ENCODE measurements at places on chromosomes 16 and 17.
A peak's percentile ranks its signal among the peaks of the same experiment; 100 is the strongest.

DNA sequence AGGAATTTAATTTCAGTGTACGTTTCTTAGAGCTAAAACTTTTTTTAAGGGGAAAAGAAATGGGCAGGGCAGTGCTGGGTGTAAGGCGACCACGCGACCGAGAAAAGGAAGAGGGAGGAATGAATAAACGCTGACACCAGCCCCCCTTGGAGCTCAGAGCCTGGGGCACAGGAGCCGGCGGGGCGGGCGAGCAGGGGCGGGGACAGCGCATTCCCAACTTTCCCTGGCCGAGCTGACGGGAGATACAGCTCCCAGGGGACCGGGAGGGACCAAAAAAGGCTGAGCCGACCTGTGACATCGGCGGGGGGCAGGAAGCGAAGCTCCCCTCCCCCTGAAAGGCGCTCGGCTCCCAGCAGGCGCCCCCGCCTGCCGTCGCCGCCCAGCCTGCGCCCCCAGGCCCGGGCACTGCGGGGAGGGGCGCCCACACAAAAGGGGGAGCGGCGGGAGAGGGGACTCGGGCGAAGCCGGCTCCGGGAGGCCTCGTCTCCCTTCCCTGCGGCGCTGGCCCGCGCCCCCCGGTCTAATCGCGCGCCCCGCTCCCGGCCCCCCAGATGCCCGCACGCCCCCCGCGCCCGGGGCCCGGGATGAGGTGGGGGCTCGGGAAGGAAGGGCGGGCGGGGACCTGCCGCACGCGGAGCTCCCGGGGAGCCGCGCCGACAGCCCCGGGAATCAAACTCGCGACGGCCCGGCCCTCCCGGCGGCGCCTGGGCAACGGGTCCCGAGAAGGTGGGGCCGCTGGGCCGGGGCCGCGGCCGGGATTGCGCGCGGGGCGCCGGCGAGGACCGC is 622 bp downstream of the CUEDC1 start:
- peak; percentile 42 for DNase-seq

DNA sequence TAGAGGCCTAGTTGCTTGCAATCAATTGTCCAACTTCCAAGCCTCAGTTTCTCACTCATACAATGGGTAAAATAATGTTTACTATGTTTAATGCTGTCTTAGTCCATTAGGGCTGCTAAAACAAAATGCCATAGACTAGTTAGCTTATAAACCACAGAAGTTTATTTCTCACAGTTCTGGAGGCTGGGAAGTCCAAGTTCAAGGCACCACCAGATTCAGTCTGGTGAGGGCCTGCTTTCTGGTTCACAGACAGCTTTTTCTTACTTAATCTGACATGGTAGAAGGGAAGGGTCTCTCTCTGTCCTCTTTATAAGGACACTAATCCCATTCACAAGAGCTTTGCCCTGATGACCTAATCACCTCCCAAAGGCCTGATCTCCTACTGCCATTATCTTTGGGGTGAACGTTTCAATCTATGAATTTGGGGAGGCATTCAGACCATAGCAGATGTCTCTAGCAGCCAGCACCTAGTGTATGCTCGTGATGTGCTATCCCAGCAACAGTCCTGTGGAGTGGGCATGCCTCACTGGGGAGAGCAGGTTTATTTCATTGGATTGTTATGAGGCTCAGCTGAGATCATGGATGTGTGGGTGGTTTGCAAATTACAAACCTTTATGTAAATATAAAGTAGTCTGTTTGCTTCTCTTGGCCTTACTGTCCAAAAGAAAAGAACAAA is 25.2 kb downstream of the YPEL2 start:
- DNase-seq, result peak; percentile 71

- no peak for DNase-seq
These were observed 5.0 kb upstream of the PVALEF start for GRCh38 chr17:81160306-81160705.

DNA sequence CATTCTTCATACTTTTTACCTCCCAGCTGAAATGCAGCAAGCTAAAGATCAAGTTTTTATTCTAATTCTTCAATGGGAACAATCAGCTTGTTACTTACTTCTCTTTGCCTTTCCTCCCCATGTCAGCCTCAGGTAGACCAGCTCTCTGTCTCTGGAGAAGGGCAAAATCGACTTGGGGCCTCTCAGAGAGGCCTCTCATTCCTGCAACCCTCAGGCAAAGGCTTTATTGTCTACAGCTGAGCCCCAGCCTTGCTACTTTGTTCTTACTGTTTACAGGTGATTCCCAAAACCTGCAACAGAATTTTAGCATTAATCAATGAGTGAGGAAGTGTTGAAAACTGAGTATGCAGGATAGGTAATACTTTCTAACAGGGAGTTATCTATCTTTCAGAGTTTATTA is 148.6 kb downstream of the KIF2B start:
- DNase-seq, result no peak

- DNase-seq, result no peak
These were observed 46.0 kb upstream of the NF1 start for GRCh38 chr17:31048780-31049179.

DNA sequence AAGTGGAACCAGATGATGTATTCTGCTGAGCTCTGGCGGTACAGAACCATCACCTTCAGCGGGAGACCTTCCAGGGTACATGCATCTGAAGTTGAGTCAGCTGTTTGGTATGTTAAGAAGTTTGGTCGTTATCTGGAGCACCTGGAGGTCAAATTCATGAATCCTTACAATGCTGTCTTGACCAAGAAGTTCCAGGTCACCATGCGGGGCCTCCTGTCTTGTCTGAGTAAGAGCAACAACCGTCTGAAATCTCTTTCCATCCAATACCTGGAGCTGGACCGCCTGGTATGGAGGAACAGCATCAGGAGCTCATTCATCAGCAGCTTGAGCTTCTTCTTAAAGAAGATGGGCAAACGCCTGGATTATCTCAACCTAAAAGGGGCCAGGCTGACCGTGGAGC is 4.0 kb downstream of the FBXO39 start:
- DNase-seq, result no peak

- DNase-seq, result peak; percentile 57
These were observed 84.7 kb downstream of the TUBD1 start for GRCh38 chr17:59807892-59808509.

- DNase-seq, result no peak
These were observed 51.1 kb upstream of the VPS4A start for GRCh38 chr16:69260019-69260418.

- DNase-seq, result no peak
These were observed 2.0 kb upstream of the PLA2G15 start for GRCh38 chr16:68242926-68243858.

DNA sequence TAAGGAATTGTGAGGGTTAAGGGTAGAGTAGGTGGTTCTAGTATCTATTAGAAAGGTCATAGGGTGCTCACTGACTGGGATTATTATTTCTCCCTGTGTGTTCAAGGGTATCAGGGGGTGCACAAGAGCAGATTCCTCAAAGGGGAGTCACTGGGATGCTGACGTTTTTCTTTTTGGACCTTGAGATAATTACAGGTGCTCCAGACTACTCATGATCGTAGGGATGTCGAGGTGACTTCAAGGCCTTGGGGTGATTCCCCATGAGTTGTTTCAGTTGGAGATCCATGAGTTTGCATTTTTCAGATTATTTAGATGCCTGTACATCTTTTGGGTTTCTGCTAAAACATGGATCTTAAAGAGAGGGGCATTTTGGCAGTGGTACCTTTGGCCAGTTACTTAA is 41.4 kb upstream of the TEKT1 start:
- DNase-seq, result no peak

DNA sequence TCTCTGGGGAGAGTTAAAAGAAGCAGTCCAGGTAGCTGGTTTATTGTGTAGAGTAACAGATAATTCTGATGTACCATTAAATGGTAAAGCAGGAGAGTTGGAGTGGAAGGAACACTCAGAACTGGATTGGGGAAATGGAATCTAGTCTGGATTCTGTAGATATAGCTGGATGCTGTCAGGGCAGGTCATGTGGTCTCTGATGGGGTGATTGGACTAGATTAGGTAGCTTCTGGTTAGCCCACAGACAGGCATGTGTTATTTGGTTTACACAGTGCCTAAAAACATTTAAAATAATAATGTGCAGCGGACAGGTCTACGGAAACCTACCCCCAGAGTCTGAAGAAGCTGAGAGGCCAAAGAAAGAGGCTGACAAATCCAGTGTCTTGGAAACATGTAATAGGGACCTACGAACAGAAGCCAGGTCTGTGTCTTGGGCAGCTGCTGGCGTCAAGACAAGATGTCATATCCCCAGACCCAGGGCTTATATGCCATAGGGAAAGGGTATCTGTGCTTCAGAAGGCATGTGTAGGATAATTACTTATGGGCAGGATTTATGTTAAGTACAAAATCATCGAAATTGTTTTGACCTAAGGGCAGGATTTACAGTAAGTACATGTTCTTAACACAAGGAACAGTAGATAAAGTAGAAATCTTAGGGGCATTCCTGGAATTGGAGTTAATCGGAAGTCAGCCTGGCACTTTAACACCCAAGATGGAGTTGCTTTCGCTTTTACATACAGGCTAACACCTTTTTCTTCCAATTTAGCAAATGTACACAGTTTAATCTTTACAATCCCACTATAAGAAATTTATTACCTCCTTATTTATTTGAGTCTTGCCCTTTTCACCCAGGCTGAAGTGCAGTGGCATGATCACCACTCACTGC is 12.4 kb downstream of the LUC7L3 start:
- DNase-seq, result no peak

DNA sequence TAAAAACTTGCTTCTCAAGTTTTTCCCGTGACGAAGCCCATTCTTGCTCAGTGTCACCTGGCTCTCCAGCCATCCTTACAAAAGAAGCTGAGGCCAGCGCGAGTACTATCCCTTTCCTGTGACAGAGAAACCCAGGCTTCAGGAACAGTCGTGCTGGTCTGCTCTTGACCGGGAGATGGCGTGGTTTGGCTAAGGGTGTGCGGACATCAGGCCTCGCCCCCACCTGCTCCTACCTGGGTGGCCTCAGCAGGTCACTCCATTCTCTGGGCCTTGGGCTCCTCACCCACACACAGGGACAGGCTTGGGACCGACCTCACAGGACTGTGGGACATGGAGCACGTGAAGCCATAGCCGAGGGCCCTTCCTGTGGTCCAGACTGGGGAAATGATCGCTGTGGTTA is 75.2 kb upstream of the CIBAR2 start:
- no peak for DNase-seq

- DNase-seq, result peak; percentile 40
These were observed 11.6 kb upstream of the RMI2 start for GRCh38 chr16:11333702-11334101.

- peak; percentile 30 for DNase-seq
These were observed 37.7 kb upstream of the ABCA6 start for GRCh38 chr17:69179227-69179952.

GRCh38 chr17:46195939-46196716 is 2.9 kb upstream of the KANSL1 start:
- DNase-seq, result no peak

- DNase-seq, result peak; percentile 80
These were observed 4.5 kb downstream of the NBR1 start for GRCh38 chr17:43175213-43176118.

DNA sequence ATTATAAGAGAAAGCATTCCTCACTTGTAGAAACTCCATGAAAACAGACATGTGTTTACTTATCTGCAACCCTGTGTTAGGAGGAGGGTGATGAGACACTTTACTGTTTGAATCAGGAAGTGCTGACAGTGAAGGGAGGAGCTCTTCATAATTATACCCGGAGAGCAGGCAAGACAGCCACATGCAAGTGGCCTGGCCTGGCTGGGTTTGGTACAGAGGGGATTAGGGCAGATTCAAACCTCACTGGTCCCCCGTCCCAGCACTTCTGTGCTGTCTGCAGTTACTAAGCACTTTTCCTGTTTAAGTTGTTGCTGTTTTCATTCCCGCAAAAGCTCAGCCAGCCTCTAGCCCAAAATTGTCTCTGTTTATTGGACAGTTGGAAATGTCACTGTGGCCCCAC is 78.5 kb downstream of the WWOX start:
- no peak for DNase-seq

DNA sequence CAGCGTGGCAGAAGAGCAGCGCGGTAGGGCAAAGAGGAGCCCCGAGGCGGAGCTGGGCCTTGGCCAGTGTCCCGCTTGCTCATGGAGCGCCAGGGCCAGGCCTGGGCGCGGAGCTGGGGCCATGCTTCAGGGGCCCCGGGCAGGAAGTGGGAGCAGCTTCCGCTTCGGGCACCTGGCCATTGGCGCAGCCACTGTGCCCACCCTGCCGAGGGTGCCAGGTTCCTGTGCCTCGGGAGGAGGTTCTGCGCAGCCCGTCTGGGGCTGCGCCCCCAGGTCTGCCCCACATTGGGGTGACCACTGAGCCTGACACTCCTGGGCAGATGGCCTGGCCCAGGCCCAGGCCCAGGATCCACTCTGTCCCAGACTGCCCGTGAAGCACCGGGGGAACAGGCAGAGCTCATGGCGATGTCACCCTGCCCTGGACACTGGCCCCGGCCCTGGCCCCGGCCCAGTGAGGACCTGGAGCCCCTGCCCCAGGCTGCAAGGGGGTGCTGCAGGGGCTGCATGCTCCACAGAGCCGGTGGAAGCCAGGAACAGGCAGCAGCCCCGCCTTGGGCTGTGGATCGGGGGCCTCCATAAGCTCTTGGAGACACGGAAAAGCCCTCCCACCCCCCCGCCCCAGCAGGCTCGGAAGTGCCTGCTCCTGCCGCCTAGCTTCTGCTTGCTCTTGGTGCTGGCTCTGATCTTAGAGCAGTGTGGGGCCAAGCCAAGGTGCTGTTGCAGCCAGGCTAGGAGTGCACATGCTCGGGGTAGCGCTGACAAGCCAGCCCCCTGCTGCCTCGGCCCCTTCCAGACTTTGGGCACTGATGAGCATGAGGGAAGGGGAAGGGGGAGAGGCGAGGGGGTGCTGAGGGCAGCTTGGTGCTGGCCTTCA is 35.9 kb upstream of the FOXJ1 start:
- no peak for DNase-seq

- DNase-seq, result no peak
These were observed 21.7 kb downstream of the FOXN1 start for GRCh38 chr17:28527859-28528258.

GRCh38 chr17:42050393-42051012 is at the start of gene C17orf113:
Gene C17orf113, minus strand, starts transcription at chr17:42050601. Its CDS starts 7,225 bp downstream, at chr17:42043376.
- peak; percentile 22 for DNase-seq

- no peak for DNase-seq
These were observed 6.8 kb downstream of the MRTFB start for GRCh38 chr16:14077918-14078317.

- no peak for DNase-seq
These were observed 57.4 kb downstream of the ZFHX3 start for GRCh38 chr16:72990571-72990970.

GRCh38 chr17:79607940-79608623 is 2.8 kb downstream of the RBFOX3 start:
- DNase-seq, result no peak

DNA sequence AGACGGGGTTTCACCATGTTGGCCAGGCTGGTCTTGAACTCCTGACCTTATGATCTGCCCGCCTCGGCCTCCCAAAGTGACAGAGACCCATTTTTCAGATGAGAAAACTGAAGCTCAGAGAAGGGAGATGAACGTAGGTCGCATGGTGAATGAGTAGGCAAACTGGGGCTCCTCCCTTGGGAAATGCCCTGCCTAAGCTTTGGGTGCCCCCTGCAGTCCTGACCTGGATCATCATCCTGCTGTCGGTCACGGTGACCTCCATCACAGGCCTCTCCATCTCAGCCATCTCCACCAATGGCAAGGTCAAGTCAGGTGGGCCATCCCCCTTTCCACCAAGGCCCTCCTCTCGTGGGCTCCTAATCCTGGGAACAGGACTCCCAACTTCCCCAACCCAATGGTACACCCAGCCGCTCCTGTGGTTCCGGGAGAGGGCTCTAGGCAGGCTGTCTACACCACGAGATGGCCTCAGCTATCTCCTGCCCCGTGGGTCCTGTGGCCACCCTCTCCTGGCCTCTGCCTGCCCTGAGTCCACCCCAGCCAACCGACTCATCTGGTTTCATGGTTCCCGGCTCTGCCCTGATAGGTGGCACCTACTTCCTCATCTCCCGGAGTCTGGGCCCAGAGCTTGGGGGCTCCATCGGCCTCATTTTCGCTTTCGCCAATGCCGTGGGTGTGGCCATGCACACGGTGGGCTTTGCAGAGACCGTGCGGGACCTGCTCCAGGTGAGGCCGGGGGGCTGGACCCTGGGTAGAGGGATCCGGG is 4.7 kb downstream of the SLC12A3 start:
- DNase-seq, result no peak

All from fibroblast of lung (primary cell).